ENCODE measurements at places on chromosomes 7 and 10.
A peak's percentile ranks its signal among the peaks of the same experiment; 100 is the strongest.

DNA sequence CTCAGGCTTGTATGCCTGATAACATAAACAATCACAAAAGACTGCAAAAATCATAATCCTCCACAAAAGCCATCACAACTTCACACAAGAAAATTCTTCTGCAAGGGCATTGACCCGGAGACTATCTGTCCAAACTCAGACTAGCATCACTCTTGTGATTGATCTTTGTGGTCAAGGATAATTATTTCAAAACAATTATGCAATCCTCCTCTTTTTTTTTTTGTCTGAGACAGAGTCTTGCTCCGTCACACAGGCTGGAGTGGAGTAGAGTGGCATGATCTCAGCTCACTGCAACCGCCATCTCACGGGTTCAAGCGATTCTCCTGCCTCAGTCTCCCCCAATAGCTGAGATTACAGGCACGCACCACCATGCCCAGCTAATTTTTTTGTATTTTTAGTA lies 22.2 kb downstream of the CDNF start:
- DNase-seq = no peak

GRCh38 chr7:429828-430180 lies 89.8 kb downstream of the PDGFA start:
- DNase-seq = no peak

- DNase-seq = no peak
These were observed 164.9 kb downstream of the ELMO1 start for GRCh38 chr7:37283716-37284115.

DNA sequence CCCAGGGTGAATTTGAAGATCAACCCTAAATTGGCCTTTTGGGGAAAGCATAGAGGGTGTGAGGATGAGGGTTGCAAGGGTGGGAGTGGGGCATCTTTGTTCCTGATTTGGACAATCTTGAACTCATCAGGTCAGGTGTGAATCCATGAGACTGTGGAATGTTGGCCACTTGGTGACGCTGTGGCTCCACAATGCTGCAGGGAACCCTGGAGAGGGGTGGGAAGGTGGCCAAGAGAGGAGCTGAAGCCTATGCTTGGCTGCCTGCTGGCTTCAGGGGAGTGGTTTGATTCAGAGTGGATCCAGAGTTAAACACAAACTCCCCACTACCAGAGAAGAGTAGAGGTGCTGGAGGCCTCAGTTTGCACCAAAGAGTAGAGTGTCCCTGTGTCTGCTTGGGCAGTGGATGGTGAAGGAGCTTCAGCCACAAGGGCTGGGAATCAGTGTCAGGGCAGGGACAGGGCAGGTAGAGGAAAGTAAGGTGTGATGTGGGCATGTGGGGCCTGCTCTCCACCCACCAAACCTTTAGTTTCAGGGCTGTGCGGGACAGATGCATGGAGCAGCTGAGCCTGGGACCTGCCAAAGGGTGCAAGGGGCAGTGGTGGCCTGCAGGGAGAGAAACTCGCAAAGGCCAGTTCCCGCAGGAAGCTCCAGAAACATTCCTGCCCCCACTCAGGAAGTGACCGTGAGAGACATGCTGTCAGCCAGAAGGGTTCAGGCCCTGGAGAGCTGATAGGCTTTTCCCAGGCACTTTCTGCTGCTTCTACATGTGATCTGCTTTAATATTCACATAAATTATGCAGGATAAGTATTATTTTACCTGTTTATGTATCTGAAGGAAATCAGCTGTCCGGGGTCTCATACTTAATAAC lies 81.0 kb upstream of the PRSS58 start:
- no peak for DNase-seq

DNA sequence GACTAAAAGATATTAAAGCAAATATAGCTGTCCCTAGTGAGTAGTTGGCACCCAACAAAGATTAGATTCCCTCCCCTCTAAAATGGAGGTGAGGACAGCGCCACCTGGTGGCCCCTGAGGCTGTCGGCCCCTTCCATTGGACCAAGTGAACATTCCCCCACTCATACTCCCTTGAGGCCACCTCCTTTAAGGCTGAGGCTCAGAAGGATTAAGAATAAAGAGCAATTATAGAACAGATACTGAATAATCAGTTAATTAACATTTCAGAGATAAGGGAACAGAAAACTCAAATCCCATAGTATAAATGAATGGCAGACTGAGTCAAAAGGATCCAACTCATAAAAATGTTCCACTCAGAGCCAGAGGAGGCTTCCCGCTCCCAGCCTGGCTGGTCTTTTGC lies 130.4 kb upstream of the GHITM start:
- no peak for DNase-seq

GRCh38 chr7:3154881-3155494 lies 111.3 kb upstream of the CARD11 start:
- peak; percentile 46 for DNase-seq

- DNase-seq = no peak
These were observed 80.1 kb upstream of the PDZD8 start for GRCh38 chr10:117455346-117455745.

DNA sequence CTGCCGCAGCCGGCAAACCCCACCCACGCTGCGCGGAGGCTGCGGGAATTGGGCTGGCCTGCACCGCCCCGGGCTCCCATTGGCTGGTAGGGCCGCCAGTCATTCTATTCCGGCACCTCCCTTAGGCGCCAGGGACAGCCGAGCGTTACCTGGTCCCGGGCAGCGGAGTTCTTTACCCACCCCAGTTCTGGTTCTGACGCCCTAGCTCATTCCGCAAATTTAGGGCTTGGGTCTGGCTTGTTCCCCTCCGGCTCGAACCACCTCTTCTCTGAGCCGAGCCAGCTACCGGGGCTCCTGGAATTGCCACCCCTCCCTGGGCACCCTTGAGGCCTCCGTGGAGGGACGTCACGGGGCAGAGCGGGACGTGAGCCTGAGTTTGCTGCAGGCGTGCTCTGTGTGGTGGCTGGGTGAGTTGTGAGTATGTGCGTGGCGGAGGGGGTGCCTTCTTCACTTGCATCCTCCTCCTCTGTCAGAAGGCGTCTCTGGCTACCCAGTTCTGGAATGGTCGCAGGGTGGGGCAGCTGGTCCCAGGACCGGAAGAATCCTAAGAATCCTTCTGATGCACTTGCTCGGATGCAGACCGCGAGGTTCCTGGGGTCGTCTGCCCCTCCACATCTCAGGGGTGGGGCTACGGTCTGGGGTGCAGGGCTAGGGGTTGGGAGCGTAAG lies at the start of the genes PDZD7 and SFXN3:
Gene PDZD7 (minus strand): TSS at position 2 of the 668 bp plus-strand sequence. CDS start 910 bp downstream, outside the sequence.
Gene SFXN3 (plus strand): TSS at position 107 of the 668 bp plus-strand sequence. CDS start 3,461 bp downstream, outside the sequence.
- peak; percentile 56 for DNase-seq

DNA sequence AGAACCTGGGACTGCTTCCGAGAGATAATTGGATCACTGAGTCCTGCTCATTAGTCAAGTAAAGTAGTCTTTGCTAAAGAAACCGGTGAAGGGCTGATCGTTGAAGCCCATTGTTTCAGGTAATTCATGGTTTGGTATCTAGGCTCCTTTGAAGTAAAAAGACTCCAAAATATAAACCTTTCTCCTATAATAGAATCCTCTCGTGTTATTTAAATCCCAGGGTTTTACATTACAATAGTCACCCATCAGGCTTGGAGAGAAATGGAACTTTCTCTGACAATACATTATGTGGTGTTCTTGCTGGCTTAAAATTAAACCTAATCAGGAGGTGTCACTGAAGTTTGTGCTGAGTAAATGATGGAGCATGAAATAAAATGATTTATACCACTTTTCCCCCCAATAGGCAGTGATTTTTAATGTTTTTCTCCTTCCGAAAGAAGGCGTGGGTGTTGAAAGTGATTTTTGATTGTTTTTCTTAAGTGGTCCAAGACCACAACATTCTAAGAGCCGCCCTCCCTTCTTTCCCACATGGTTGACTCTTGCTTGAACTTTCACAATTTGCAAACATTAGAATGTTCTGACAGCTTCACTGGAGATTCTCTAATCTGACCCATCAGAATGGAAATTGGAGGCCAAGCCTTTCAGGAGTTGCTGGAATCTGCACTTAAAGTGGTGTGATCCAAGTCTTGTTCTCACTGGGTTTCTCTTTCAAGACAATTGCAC lies 44.2 kb downstream of the LRMDA start:
- DNase-seq = no peak

DNA sequence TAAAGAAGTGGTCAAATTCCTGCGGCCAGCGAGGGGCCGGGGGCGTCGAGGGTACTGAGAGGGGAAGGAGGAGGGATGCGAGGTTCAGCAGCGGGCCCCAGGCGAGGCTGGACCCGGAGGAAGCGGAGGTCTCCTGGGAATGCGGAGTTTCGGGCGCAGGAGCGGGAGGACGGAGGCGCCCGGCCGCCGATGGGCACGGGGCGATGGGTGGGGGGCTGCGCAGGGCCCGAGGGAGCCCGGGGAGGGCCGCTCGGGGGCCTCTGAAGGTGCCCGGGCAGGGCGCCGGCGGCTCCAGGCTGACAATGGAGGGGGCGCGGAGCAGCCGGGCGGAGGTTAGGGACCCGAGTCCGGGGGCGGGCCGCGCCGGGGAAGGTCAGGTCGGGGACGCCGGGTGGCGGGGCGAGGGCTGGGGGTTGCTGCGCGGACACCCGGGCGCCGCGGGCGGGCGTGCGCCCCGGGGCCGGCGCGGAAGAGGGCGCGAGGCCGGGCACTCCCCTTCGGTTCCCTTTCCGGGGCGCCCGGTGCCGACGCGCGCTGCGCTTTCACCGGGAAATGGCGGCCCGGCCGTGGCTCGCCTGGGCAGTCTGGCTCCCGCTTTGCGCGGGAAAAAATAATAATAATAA lies 683 bp downstream of the MACROH2A2 start:
- no peak for DNase-seq

- DNase-seq = no peak
These were observed 97.0 kb downstream of the NPSR1 start for GRCh38 chr7:34755008-34755407.

- no peak for DNase-seq
These were observed 108.0 kb downstream of the DOCK1 start for GRCh38 chr10:127013211-127013656.

DNA sequence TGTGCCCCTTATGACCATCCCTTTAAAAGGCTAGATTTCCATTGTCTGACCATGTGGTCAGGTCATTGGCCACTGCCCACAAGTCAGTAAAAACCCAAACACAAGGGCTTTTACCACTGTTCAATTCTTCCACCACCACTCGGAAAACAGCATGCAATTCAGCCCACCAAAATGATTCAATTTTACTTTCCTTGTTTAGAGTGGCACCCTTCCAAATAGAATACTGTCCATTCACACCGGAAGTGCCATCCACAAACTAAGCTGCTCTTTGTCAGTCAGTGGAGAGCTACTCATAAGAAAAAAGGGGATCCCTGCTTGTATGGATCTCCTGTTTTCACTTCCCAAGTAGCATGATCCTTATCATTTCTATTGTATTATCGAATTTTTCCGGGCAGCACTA lies 350.7 kb upstream of the MBL2 start:
- DNase-seq = no peak

DNA sequence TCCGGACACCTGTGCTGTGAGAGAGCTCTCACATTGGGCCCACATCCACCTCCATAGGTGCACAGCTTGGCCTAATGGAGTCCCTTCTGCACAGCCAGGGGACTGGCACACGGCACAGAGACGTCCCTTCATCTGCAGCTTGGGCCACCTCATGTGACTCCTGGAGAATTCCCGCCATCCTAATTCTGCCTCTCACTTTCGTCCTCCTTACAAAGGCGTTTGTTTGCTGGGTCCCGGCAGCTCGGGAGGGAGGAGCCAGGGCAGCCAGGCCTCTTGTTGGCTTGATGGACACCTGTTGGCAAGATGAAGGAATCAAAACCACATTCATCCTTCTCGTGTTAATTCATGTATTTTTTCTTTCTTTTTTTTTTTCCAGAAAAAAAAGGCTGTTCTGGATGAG lies 30.7 kb upstream of the TTYH3 start:
- no peak for DNase-seq

DNA sequence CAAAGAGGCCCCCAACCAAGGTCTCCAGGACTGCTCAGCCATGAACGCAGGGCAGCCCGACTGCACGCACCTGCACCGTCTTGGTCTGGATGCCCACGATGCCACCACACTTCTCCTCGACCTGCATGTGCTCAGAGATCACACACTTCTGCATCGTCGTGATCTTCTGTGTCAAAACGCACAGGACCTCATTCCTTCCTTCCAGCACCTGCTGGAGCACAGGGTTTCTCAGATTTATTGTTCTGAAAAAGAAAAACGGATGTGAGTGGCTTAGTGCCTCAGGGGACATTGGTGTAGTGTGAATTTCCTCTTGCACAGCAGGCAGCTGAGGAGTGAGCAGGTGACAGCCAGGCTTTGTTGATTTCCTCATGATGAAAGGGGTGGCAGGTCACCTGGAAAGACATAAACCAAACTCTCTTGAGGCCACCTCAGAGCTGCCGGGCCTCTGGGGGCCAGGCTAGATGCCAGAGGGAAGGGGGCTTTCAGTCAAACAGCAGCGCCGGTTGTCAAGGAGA lies 38.2 kb downstream of the GSDME start:
- no peak for DNase-seq

GRCh38 chr7:7673240-7673550 lies 32.6 kb downstream of the UMAD1 start:
- no peak for DNase-seq

GRCh38 chr7:98329100-98329790 lies 47.8 kb downstream of the BRI3 start:
- DNase-seq = no peak

DNA sequence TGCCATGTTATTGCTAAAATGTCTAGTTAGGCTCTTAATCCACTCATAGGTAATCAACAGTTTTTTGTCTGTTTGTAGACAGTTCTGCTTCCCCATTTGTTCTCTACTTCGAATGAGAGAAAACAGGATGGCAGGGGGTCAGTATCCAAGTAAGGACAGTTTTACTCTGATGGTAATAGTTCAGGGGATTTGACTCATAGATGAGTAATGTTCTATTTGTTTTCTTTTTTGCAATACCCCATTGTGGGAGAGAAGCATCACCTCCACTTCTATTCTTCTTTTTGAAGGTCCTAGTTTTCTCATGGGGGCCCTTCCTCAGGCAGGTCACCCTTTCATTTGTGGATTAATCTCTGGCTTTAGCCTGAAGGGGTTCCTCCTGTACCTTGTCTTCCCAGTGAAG lies 13.9 kb downstream of the PCLO start:
- DNase-seq = no peak

- no peak for DNase-seq
These were observed 16.8 kb upstream of the FOXI2 start for GRCh38 chr10:127720142-127720541.

DNA sequence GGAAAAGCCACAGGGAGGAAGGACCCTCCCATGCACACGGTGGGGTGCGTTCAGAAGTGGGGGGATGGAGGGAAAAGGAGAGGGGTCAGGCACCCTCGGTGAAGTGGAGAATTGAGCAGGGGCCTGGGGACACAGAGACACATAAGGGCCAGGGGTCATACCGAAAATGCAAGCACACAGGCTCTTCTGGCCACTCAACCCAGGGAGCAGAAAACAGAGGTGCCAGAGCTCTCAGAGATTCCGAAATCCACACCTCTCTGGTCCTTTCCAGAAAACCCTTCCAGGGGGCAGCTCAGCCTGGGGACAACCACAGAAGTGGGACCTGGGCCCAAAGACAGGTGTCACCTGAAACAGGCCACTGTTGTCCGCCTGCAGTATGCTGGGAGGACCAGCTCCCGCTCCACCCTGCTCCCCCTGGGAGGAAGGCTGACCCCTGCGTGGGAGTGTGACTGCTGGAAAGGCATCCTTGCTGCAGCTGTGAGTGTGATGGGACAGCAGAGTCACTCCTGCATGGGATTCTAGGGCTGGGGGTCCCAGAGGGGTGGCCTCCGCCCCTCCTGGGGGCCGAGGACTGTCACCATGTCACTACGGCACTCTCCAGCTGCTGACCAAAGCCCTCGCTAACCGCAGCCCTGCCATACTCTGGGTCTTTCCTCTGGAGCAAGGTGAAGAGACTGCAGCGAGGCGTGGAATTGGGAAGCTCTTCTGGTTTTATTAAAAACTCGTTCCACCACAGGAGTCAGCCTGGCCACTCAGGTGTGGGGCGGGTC lies 63.1 kb downstream of the TMEM209 start:
- DNase-seq = no peak

All from NCI-H748 treated with DMSO at 0.1 percent for 48 hours (cell line).